ENCODE measurements at places on chromosomes 1 and 21. TPM values are rescaled to one million over a fixed set of nuclear protein-coding genes. Genes with fewer than 3 reads are reported as not detected.

GRCh38 chr1:159838715-159839114, 12.0 kb downstream of the SLAMF8 start:
- no peaks in the 10 kb centered on the region for H3K27me3 ChIP-seq
- H3K4me1 ChIP-seq, result no peaks in the 10 kb centered on the region
- H3K4me3 ChIP-seq, result no peak overlapping the region
- DNase-seq, result no peak
- peaks cover 21% of the 10 kb centered on the region for H3K36me3 ChIP-seq

EPHA10 gene
- total RNA-seq, result 0.22 TPM

- peaks cover 60% of the 10 kb centered on the region for H3K4me1 ChIP-seq
- no peak overlapping the region for H3K4me3 ChIP-seq
These were observed 14.4 kb upstream of the CD101 start for GRCh38 chr1:116987256-116987555.

ARHGAP30 gene
- 4.6 TPM for total RNA-seq

WNT3A gene
- total RNA-seq, result not detected

CROCC gene
- 10.0 TPM for total RNA-seq

FMN2 gene
- total RNA-seq, result 0.15 TPM

DVL1 gene
- 80.2 TPM for total RNA-seq

DNA sequence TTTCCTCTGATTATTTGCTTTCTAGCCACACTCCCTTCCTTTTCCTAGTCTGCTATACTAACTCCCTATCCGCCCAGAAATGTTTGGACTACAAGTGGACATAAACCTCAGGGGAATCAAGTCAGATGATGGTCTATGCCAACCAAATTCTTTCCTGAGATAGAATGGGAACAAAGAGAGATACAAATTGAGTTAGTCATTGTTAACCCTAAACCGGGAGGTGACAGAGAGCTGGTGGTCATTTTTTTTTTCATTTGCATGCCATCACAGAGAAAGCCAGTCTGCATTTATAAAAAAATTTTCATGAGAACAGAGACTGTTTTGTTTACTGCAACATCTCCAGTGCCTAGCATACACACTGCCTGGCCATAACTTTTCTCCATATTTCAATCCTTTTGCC, 35.0 kb downstream of the MYSM1 start:
- H3K27me3 ChIP-seq, result no peaks in the 10 kb centered on the region
- no peak overlapping the region for H3K4me3 ChIP-seq
- DNase-seq, result no peak
- H3K36me3 ChIP-seq, result peaks cover 84% of the 10 kb centered on the region

- no peaks in the 10 kb centered on the region for H3K4me1 ChIP-seq
- no peak overlapping the region for H3K27ac ChIP-seq
- DNase-seq, result no peak
- H3K4me3 ChIP-seq, result no peak overlapping the region
- no peaks in the 10 kb centered on the region for H3K27me3 ChIP-seq
These were observed 12.9 kb downstream of the PLEKHM2 start for GRCh38 chr1:15696956-15697521.

DNA sequence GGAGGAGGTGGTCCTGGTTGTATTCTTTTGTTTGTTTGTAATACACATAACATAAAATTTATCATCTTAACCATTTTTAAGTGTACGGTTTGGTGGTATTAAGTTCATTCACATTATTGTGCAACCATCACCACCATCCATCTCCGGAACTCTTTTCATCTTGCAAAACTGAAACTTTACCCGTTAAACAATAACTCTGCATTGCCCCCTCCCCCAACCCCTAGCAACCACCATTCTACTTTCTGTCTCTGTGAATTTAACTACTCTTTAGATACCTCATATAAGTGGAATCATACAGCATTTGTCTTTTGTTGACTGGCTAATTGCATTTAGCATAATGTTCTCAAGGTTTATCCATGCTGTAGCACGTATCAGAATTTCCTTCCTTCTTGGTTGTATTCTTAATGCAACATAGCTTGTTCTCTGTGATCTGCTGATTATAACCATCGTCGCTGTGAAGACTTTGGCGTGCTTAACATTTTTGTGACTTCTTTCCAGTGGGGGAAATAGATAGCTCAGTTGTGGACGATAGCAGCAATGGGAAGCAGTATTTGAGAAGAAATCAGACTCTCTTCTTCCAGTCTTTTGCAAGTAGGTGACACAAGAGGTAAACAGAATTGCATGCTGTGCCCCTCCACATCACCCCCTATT, 117.5 kb upstream of the HOOK1 start:
- peaks cover 12% of the 10 kb centered on the region for H3K4me1 ChIP-seq
- H3K4me3 ChIP-seq, result no peak overlapping the region
- no peak overlapping the region for H3K27ac ChIP-seq
- H3K36me3 ChIP-seq, result no peaks in the 10 kb centered on the region

- H3K4me1 ChIP-seq, result no peaks in the 10 kb centered on the region
- H3K27ac ChIP-seq, result no peak overlapping the region
- H3K4me3 ChIP-seq, result no peak overlapping the region
- DNase-seq, result no peak
- no peaks in the 10 kb centered on the region for H3K36me3 ChIP-seq
These were observed 26.4 kb downstream of the LRRC8D start for GRCh38 chr1:89847191-89847729.

All from right atrium auricular region (tissue), 2 donors.